ENCODE measurements at places on chromosomes 5 and 9.

GRCh38 chr9:12753931-12754330 lies 20.9 kb upstream of the LURAP1L start:
- no peak for DNase-seq

DNA sequence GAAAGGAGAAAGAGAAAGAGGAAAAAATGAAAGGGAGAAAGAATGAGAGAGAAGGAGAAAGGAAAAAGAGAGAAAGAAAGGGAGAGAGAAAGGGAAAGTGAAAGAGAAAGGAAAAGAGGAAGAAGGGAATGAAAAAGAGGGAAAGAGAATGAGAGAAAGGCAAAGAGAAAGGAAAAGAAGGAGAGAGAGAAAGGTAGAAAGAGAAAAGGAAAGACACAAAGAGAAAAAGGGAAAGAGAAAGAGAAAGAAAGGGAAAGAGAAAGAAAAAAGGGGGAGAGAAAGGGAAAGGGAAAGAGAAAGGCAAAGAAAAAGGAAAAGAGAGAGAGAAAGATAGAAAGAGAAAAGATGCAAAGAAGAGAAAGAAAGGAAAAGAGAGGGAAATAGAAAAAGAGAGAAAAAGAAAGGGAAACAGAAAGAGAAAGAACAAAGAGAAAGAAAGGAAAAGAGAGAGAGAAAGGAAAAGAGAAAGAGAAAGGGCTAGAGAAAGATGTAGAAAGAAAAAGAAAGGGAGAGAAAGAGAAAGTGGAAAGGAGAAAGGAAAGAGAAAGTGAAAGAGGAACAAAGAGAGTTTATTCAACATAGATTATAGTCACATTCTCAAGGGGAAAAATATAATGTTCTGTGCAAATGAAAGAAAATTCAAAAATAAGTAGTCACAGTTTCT lies 165.2 kb downstream of the TMEM38B start:
- no peak for DNase-seq

DNA sequence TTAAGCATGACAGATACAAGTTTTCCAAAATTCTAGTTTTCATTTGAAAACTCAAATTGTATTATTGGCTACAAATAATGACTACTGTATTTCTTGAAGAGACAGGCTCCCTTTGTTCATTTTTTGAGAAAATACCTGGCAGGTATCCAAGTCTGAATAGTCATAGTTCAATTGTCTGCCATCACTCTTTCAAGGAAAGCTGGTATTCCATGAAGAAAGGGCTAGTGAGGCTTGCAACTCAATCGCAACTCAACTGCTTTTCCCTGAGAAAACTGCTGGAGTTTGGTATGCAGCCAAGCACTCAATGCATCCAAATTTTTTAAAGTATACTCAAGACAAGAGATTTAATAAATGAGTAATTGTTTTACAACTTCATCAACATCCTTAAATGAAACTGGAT lies 61.4 kb upstream of the TRIO start:
- no peak for DNase-seq

- peak; percentile 99 for DNase-seq
Observed at GRCh38 chr9:16030528-16031185, 477.8 kb downstream of the CCDC171 start.

DNA sequence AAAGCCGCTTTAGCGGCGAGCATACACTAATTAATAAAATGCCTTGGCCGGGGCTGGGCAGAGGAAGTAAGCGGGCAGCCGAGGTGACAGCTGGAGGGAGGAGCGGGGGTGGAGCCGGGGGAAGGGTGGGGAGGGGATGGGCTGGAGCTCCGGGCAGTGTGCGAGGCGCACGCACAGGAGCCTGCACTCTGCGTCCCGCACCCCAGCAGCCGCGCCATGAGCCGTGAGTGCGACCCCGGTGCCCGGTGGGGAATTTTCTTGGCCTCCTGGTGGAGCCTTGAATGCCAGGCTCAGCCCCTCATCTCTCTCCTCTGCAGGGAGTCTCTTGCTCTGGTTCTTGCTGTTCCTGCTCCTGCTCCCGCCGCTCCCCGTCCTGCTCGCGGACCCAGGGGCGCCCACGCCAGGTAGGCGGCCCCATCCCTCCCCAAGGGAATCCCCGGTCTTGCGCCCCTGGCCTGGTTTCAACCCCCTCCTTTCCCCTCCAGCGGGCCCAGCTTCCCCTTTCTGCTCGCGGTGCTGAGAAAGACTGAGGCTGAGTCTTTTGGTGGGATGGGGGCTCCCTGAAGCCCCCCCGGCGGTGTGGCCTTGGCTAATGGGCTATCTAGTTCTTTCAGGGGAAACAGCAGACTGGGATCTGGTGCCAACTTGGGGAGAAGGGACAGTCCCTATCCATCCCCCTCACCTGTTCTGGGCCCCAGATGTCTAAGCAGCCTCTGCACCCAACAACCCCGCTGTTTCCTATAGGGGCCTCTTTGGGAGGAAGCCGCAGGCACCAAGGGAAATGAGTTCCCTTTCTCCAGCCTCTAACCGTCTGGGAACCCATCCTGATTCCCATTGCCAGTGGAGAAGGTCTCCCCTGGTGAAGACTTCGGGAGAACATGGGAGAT lies at the start of gene PTGS1:
TSS of gene PTGS1 (plus strand) at position 156 of the 887 bp plus-strand sequence. CDS start at position 217, 61 bp downstream.
- no peak for DNase-seq

- no peak for DNase-seq
Observed at GRCh38 chr5:65290677-65291076, 191.0 kb downstream of the ADAMTS6 start.

GRCh38 chr5:73142035-73142434 lies 21.7 kb downstream of the TMEM171 start:
- no peak for DNase-seq

- no peak for DNase-seq
Observed at GRCh38 chr9:103601287-103601686, 492.8 kb upstream of the SMC2 start.

GRCh38 chr5:161966564-161966963 lies 101.0 kb upstream of the GABRG2 start:
- DNase-seq: peak; percentile 47

GRCh38 chr5:179110528-179110927 lies 50.4 kb downstream of the ZNF354C start:
- no peak for DNase-seq

DNA sequence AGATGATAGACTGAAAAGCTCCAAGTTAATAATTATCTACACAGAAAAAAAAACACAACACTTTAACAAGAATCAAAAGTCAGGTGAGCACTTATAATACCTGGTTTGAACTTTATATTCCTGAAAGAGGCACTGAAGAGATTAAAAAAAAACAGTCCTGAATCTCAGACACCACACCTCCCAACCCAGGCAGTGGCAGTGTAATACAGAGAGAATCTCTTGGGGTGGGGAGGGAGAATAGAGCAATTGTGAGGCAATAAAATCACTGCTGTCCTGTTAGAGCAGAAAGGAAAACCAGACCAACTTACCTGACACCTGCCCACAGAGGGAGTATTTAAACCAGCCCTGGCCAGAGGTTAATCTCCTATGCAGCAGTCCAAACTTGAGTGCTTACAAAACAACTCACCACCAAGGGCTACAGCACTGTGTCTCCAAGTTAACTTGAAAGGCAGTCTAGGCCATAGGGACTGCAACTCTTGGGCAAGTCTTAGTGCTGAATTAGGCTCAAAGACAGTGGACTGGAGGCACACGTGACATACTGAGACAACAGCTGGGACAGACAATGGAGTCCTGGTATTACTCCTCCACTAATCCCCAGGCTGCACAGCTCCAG lies 54.2 kb downstream of the SLCO4C1 start:
- no peak for DNase-seq

GRCh38 chr5:149654231-149654630 lies 72.9 kb downstream of the ARHGEF37 start:
- DNase-seq: no peak

- DNase-seq: no peak
Observed at GRCh38 chr5:93603793-93604643, 21.0 kb downstream of the NR2F1 start.

DNA sequence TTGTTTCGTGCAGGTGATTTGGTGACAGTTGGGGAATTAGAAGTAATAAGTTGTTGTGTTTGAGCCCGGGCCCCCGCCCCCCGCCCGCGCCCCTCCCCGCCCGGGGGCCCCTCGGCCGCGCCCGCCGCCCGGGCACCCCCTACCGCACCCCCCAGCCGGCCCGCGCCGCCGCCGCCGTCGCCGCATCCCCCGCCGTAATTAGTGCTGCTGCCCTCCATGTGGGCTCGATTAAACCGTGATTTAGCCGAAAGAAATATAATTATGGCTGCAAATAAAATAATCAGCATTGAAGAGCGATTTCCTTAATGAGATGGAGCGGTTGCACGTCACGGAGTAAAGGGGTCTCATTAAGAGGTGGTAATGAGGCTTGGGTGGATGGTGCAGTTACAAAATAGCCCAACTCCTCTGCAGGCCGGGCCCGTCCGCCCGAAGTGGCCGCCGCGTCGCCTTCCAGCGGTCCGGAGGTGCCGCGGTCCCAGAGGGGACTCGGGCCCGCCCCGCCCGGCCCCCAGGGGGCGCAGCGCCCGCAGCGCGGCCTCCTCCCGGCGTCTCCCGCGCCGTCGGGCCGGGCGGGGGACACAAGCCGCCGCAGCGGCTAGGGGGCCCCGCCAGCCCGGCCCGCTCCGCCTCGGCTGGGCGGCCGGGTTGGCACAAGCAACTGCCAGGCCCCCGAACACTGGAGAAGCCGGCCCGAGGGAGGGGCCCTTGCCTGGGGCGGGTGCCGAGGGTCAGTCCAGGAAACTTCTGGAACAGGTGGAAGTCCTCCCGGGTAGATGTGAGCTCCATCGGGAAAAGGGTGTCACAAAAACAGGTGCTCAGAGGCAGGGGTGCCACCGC lies 6.9 kb upstream of the OTP start:
- no peak for DNase-seq

- peak; percentile 64 for DNase-seq
Observed at GRCh38 chr9:127283917-127284497, 19.4 kb downstream of the GARNL3 start.

Data from RKO (cell line).